ENCODE measurements at places on chromosomes 11 and 22.

DNA sequence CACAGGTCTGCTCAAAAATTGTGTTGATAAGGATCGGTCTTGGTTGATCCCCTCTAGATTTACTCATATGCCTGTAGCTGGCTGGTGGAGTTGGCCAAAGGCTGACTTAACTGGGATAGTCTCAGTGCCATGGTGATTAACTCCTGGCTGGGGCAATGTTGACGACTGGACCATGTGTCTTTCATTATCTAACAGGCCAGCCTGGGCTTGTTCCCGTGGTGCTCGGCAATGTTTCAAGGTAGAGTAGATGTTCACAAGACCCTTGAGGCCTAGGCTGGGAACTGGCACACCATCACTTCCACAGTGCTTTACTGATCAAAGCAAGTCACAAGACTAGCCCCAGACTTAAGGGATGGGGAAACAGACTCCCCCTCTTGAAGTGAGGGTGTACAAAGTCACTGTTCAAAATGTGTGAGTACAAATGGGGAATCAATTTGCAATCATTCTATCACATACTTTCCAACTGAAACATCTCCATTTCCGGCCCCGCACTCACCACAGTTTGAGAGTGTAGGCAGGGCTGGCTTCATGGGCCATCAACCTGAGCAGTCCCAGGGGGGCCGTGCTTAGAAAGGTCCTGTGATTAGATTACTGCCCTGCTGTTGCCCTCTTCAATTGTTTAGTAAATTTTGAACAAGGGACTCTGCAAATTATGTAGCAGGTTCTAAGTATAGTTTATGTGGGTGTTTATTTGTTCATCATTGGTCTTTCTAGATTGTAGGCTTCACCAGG, 240.8 kb downstream of the NELL1 start:
- DNase-seq, result no peak

DNA sequence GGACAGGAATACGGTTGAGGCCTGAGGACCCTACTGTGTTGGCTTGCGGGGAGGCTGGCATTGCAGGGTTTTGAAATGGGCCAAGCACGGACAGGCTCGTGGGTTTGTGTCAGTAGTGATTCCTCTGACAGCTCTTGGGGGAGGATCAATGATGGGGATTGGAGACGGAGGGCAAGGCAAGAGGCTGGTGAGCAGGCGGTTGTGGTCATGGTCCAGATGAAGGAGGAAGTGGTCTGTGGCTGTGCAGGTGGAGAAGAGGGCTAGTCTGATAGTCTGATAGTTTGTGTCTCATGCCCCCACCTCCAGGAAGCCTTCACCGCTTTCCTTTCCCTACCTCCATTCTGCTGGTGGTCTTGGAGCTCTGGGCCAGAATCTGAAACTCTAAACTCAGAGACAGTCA, 3.0 kb downstream of the MAFF start:
- no peak for DNase-seq

- DNase-seq, result no peak
Observed at GRCh38 chr11:122697636-122698167, 42.2 kb downstream of the UBASH3B start.

DNA sequence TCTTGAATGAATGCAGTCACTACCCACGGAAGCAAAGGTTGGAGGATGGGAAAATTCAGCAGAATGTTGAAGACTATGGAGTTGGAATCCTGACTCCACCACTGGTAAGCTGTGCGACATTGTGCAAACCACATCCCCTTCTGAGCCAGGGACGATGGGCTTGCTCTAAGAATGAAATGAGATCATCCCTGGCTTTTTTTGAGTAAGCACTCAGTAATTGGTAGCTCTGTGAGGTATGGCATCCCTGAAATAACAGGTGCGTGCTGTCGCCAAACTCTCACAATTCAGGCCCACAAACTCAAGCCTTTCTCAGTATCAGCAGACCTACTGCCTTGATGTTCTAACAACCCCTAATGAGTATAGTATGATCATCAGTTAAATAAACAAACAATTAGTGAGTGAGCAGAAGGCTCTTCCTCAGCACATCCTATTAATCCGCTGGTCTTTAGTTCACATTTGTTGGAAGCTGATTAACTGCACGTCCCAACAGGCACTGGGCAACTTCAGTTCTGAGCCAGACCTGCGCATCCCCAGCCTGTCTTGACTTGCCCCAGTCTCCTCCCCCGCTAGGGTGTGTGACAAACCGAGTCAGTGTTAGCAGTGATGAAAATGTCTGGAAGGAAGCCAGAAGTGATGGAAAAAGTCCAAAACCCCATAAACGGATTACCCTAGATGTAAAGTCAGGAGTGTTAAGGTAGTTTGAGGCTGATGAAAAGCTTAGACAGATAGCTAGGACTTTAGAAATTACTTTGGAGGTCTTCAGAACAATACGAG, 235.5 kb downstream of the GRIK4 start:
- DNase-seq, result no peak

GRCh38 chr22:35991168-35991567, 37.5 kb downstream of the RBFOX2 start:
- DNase-seq, result no peak

GRCh38 chr11:18384157-18384641, 10.2 kb upstream of the LDHA start:
- DNase-seq, result peak; percentile 83

GRCh38 chr11:106105986-106106385, 28.5 kb downstream of the AASDHPPT start:
- no peak for DNase-seq

Data from foreskin melanocyte (primary cell).